ENCODE measurements at places on chromosomes 4 and X.

DNA sequence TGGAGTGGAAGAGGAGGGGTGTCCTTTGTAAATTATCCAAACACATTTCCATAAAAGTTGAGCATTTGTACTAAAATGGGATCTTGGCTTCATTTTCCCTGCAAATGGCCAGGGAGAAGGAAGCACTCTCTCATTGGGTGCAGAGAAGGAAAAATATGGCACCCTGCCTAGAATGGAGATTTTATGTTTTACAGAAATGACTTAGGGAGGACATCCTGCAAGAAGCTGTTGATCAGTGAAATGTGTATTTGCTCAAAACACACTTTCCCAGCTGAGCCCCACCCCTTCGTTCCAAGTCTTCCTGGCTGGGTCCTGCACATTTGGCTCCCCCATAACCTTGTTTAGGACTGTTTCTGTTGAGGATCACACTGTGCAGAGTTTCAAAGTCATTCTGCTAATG is 213.5 kb upstream of the TAPT1 start:
- no peak for DNase-seq

- DNase-seq: peak; percentile 27
Measured at GRCh38 chr4:52376132-52376704, 282.9 kb downstream of the USP46 start.

GRCh38 chrX:10496345-10496965 is 123.9 kb downstream of the MID1 start:
- DNase-seq: no peak

DNA sequence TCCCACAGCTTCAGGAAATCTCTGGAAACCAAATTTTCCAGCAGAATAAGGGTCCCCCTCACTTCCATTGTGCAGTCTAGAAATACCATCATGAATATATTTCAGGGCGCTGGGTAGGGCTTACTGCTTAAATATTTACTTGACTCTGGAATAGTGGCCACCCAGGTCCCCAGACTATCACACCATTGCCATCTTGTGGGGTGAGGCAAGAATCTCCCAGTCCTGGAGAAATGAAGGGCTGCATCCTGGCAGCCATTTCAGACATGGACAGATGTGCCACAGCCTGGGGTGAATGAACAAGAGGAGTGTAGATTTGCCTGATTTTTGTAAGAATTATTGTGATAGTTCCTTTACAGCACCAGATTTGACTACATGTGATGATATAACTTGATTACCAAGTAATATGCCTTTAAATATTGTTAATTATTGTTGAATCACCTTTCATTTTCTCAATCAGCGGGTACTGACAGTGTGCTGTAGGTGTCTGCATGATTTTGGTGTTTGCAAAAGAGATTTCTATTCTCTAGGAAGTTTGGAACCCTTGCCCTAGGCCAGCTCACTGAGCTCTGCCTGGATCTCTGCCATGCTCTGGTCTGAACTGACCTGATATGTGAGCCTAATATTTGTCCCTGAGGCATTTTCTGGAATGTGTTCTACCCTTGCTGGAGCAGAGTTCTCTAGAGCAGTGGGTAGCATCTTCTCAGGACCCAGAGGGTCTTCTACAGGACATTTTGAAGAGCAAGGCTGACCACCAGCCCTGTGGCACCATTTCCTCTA is 183.4 kb downstream of the KIT start:
- peak; percentile 5 for DNase-seq

DNA sequence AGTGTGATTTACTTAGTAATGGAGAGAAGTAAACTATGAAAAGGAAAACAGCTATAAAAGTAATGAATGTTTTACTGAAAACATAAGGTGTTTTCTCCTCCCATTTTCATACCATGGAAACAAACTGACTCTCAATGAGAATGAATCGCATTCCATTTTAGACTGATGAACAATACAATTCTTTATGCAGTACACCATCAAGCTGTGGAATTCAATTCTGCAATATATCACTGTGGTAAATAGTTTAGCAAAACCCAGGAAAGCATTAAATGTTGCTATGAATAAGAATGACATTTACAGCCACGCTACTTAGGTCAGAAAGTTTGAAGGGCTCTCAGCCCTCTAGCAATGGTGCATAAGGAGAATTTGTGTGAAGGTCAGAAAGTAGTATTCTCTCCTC is 7.4 kb downstream of the DCAF8L2 start:
- no peak for DNase-seq

- no peak for DNase-seq
Measured at GRCh38 chr4:174629265-174629664, 107.0 kb upstream of the HPGD start.

DNA sequence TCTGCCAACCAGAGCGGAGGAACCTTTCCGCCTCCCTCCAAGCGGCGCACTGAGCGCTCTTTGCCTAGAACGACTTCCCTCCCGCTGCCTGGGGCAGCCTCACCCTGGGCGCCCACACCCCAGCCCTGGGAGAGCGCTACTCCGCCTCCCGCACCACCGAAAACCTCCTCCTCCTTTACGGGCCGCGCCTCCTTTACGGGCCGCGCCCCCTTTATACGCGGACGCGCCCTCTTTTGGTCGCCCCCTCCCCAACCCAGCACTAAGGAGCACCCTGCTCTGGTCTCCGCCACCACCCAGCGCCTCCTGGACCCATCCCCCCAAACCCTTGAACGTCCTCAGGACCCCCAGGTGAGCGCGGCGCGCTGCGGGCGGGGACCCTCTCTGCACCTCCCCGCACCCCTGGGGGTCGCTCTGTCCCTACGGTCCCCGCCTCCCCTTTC is 586 bp upstream of the NSG1 start:
- DNase-seq: no peak

GRCh38 chrX:150164971-150165600 is 198.0 kb upstream of the MAMLD1 start:
- no peak for DNase-seq

- no peak for DNase-seq
Measured at GRCh38 chrX:96715481-96715880, 30.8 kb downstream of the DIAPH2 start.

DNA sequence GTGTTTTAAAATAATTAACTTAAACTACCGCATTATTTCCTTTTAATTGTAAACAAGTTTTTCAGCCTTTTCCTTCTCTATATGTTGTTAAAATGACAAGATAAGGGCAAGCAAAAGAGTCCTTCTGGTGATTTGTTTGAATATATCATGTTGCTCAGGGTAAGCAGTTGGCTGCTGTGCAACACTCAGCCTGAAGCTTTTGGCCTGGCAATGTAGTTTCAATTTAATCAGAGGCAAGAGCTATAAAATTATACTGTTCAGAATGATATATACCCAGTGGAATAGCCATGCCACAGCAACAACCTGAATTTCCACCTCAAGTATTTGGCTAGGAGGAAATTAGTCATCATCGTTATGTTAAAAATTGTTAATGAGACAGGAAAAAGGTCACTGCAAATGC is 53.4 kb downstream of the GRXCR1 start:
- no peak for DNase-seq

- DNase-seq: no peak
Measured at GRCh38 chrX:1462596-1463251, 10.0 kb upstream of the ASMTL start.

DNA sequence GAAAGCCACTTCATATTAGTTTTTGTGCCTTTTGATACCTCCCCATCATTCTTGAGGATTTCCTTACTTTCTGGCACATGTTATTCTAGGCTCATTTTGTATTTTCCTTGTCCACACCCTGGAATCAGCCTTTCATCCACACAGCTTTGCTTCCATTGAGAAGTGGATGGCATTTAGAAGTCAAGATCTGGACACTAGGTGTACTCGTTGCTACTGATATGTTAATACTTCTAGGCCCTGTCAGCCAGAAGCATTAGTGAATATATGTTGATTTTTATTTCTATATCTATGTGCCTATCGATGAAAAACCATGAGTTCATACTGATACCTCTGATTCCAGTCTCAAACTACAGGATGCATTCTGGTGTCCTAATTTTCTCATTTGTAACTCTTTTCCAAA is 73.2 kb downstream of the ARHGAP24 start:
- no peak for DNase-seq

DNA sequence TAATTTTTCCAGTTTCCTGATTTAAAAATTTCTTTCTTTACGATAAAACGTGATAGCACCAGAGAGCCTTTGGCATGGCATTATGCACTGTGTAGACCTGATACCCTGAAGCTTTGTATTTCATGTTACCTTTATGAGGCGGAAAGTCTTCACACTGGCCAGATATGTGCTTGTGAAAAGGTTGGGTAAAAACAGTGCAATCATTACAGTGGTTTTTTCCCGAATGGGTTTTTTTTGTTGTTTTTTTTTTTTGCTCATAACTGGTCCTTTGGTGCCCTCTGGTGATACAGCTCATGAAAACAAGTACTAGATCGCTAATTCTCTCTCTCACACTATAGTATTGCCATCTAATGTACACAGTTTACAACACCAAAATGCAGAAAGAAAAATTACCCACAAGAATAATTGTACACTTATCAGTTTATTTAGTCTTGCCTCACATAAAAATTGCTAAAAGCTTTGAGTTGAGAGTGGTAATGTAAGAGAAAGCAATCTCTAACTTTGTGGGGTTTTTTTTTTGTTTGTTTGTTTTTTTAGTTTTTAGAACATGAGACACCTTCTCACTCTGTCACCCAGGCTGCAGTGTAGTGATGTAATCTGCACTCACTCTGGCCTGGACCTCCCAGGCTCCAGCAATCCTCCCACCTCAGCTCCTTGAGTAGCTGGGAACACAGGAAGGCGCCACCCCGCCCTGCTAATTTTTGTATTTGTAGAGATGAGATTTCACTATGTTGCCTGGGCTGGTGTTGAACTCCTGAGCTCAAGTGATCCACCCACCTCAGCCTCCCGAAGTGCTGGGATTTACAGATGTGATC is 21.3 kb downstream of the SPCS3 start:
- DNase-seq: no peak

DNA sequence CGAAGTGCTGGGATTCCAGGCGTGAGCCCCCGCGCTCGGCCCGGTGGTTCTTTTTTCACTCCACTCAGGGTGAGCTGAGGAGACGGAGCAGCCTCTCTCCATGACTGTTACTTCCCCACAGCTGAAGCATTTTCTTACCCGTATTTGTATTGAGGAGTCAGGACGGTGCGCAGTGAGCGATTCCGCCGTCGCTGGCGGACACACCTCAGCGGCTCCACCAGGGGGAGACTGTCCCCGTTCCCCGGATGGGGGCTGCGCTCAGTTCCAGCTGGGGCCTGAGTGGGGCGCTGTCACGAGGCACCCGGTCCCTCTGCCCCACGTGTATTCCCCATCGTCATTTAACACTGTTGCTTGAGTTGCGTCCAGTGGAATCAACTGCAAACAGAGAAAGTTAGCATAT is 844.0 kb upstream of the FRG1 start:
- DNase-seq: no peak
